ENCODE measurements at places on chromosomes 3 and 15.

- no peak for DNase-seq
Observed at GRCh38 chr3:125028657-125029056, 27.1 kb downstream of the HEG1 start.

- DNase-seq, result no peak
Observed at GRCh38 chr3:122767540-122768372, 25.9 kb downstream of the HSPBAP1 start.

DNA sequence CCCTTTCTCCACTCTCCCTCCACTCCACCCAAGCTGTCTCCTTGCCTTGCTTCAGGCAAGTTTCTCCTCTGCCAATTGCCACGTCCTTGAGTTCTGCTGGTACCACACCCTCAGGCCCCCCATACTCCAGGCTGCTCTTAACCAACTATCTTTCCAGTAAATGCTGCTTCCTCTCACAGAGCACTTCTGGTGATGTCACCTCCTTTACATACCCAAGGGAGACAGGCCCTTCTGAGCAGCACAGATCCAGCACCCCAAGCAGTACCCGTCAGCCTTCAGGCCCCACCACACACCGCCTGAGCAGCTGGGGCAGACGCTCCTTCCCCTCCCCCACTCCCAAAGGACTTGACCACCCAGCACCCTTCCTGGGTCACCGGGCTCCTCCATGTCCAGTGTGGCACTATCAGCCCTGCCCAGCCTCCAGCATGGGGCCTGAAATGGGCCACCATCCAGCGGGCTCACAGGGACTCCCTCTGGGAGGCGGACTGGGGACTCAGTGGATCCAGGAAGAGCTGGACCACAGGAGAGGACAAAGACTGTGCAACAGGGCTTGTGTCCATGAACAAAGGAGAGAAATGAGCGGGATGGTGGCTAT is 50.2 kb downstream of the KLF15 start:
- no peak for DNase-seq

DNA sequence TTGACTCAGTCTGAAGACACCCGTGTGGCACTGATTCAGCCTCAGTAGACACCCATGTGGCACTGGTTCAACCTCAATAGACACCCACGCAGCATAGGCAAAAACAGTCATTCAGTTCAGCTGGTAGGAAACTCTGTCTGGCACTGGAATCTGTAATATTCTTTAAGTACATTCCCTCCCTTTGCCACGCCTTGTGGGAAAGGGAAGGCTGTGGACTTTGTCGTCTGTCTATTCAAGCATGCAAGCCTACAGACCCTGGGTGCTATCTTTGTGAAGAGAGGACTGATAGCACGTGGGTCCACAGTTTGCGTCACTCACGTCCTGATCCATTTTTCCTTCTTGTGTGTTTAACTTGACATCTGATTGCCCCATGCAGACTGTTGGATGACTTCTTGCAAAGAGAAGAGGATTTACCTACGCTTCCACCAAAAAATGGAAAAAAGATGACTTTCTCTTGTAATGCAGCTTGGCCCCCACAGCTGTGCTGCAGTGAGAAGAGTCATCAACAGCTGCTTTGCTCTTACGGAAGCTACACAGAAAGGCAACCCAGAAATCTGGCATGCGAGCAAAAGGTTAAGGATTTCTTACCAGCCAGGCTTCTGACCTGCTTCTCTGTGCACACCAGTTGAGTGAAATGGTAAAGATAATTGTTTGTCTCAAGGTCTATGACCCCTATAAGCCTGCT is 278.1 kb downstream of the ULK4 start:
- DNase-seq, result no peak

DNA sequence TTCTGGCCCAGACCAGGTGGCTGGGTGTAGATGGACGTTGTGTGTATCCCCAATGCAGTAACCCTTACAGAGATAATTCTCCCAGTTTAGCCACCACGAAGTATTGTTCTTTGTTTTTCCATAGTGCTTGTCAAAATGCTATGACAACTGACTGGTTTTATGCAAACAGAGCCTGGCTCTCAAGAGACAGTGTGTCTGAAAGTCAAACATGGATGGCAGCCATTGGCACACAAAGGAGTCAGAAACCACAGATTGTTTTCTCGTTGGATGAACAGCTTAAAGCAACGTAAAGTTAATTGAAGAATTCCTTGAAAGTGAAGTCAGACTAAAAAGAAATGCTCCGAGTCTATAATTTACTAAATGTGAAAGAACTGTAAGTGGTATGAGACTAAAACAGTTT is 91.2 kb downstream of the FILIP1L start:
- DNase-seq, result no peak

GRCh38 chr15:33716025-33716424 is 252.3 kb upstream of the CHRM5 start:
- no peak for DNase-seq

DNA sequence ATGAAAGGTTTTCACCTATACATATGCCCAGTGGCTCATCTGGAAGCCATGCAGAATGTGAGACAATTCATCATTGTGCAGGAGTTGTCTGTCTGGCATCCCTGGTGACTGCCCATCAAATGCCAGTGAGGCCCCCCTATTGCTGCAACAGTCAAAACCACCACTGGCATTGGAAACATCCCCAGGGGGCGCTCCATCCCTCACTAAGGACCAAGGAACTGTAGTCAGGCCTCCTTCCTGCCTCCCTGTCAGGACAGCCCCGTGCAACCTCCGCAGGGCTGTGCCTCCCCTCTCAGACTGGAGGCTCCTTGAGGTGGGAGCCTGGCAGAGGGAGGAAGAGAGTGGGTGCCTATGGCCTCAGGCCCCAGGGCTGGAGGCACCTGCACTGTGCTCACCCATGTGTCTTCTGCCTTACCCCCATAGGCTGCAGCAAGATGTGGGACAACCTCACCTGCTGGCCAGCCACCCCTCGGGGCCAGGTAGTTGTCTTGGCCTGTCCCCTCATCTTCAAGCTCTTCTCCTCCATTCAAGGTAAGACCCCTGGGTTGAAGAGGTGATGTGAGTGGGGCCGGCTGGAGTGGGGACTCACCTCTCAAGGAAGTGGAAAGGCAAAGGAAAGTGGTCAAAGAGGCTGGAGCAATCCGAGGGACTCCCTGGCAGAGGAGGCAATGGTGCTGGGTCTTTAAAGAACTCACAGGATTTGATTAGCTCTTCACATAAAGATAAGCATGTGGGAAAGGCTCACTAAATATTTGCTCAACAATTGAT is 16.5 kb downstream of the VIPR1 start:
- DNase-seq, result no peak

DNA sequence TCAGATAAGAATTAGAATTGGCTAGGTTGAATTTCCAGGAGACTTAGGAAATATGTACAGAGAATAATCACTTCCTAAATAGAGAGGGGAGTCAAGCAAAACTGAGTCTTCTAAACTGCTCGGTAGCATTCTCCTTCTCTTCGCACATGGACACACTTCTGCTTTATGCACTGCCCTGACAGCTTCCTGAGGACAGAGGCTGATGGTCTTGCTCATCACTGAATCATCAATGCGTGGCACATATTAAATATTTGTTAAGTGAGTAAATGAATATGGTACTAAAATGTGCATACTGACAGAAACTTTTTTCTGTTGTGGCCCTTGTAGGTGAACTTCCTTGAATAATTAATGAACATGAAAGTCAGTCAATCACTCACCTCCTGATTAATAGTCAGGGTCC is 315.5 kb downstream of the FHIT start:
- no peak for DNase-seq

DNA sequence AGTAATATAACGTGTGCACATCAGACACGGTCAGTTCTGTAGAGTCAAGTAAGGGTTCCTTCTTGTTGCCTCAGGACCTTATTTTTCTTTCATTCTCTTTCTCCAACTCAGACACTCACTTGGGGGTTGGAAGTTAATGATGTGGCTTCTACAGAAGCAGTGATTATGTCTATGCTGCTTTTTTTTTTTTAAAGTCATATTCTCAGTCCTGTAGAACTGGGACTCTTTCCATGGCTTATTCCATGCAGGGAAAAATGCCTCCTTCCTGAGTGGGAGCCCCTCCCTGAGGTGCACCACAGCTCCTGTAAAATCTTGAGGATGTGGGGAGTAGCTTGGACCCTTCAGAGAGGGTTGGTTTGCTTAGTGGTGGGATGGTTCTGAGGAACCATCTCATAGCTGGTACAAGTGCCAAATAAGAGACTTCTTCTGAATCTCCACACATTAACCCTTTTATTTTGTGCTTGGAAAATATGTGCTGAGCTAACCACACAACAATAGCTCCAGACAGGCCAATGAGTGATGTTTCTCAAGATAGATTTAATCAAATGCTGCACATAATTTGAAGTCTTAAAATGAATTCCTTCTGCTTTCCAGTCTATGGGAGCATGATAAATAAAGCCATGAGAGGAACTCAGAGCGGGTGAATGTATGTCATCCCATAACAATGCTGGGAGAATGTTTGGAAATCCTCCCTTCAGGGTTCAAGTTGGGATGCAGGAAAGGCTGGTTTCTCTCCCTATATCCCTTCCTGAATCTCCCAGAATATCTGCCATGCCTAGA is 23.3 kb upstream of the FSTL1 start:
- DNase-seq, result no peak

DNA sequence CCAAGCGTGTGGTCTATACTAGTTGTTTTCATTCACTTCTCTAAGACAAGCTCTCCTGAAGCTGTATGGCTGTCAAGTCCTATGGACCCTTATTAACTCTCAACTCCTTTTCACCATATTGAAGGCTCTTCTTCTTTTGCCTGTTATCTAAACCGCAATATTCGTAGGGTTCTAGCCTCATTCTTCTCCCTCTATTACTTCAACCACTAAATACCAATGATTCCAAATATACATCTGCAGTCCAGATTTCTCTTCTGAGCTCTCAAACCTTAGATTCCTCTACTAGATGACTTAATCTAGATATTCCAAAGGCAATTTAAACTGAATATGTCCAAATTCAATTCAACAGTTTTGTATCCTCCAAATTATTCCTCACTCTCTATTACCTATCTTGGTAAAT is 24.6 kb downstream of the AQR start:
- no peak for DNase-seq

DNA sequence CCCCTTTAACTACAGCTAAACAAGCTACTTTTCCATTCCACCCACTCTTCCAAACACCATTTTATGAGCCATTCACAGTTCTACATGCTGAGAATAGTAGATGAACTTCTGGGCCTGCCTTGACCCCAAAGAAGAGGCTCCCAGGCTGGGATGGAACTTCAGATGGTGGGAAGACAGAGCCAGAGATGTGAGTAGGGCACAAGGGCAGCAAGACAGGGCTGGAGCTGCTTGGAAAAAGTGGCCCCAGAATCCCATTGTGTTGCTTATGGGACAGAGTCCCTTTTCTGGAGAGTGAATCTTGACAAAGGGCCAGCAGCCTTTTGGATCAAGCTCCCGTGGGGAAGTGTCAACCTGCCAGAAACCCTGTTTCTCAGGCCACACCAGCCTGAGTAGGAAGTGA is 516.5 kb upstream of the PPP2R3A start:
- DNase-seq, result no peak

GRCh38 chr3:172522871-172523818 is at the start of gene TNFSF10:
Gene TNFSF10 (minus strand): TSS chr3:172523430. CDS start chr3:172523384, 46 bp downstream.
- no peak for DNase-seq

GRCh38 chr3:142977399-142977728 is 13.9 kb upstream of the PAQR9 start:
- DNase-seq, result no peak

DNA sequence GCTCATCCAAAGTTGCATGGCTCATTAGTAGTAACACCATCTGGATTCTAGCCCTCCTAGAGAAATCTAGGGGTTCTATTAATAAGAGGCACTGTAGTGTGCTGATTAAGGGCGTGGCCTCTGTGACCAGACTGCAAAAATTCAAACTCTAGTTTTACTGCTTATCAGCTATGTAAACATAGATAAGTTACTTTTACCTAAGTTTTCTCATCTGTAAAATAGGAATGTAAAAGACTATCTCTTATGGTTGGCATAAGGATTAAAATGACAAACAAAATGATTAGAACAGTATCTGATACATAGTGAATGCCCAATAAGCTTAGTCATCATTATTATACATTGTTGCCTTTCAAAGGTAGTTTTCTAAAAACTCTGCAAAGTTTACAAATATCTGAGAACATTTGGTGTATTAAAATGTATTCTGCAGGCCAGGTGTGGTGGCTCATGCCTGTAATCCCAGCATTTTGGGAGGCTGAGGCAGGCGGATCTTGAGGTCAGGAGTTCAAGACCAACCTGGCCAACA is 4.5 kb downstream of the PTX3 start:
- no peak for DNase-seq

- DNase-seq, result no peak
Observed at GRCh38 chr3:136332302-136332701, 82.2 kb downstream of the PCCB start.

GRCh38 chr3:58514405-58514804 is 22.5 kb downstream of the KCTD6 start:
- no peak for DNase-seq
